ENCODE measurements at places on chromosomes 6 and 20.
A peak's percentile ranks its signal among the peaks of the same experiment; 100 is the strongest.

DNA sequence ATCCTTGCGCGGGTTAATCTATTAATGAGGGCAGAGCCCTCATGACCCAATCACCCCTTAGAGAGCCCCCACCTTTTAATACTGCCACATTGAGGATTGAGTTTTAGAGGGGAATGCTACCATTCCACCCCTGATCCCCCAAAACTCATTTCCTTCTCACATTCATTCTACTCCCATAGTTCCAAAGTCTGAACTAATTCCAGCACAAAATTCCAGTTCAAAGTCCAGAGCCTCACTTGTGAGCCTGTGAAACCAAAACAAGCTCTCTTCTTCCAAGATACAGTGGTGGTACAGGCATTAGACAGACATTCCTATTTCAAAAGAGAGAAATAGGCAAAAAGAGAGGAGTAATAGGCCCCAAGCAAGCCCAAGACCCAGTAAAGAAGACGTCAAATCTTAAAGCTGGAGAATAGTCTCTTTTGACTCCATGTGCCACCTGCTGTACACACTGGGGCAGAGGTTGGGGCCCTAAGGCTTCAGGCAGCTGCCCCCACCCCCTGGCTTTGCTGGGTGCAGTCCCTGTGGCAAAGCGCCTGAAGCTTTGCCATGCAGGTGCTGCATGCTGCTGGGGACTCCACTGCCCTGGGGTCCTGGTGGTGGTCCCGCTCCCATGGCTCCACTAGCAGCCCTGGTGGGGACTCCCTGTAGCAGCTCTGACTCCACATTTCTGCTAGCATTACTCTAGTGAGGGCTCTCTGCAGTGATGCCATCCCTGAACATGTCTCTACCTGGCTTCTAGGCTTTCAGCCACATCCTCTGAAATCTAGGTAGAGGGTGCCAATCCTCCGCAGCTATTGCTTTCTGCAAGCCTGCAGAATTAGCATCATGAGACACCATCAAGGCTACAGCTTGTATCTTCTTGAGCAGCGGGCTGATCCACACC is 41.3 kb downstream of the RSPH3 start:
- DNase-seq, result no peak

DNA sequence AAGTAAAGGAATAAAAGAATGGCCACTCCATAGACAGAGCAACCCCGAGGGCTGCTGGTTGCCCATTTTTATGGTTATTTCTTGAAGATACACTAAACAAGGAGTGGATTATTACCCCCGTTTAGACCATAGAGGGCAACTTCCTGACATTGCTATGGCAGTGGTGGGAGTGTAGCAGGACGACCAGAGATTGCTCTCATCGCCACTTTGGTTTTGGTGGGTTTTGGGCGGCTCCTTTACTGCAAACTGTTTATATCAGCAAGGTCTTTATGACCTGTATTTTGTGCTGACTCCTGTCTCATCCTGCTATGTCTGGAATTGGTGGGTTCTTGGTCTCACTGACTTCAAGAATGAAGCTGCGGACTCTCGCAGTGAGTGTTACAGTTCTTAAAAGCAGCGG is 78.7 kb downstream of the C6orf52 start:
- no peak for DNase-seq

DNA sequence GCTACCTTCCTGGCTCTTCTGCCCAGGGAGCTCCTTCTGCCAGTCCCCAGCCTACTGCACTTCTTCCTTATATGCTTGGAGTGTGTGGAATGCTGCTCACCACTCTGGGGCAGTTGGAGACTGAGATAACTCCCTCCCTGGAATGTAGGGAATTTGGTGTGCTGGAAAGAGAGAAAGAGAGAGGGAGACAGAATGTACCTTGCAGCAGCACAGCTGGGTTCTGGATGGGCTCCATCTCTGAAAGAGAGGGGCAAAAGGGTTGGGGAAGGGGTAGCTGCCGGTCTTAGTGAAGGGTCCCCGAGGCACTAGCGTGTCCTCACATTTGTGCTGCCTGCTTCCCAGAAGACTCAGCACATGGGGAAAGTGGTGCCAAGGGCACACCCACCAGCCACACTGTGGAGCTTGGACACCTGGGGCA is 40.2 kb upstream of the DDR1 start:
- DNase-seq, result no peak

DNA sequence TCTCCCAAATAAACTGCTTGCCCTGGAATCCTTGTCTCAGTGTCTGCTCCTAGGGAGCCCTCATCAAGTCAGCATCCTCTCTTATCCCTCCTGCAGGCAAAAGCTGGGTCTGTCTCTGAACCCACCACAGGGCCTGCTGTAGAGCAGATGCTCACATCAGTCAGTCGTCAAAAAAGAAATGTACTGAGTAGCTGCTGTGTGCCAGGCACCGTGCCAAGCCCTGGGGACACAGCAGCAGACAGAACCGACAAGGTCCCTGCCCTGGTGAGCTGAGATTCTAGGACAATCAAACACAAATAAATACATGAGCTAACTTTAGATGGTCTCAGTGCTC is 68.5 kb downstream of the EYA2 start:
- no peak for DNase-seq

DNA sequence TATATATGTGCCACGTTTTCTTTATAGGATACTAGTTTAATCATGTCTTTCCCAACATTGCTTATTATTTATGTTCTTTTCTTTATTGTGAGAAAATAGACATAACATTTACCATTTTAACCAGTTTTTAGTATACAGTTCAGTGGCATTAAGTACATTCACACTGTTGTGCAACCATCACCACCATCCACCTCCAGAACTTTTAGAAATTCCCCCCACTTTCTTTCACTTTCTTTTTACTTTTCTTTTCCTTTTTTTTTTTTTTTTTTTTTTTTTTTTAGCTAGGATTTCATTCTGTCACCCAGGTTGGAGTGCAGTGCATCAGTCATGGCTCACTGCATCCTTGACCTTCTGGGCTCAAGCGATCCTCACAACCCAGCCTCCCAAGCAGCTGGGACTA is 18.5 kb downstream of the RBCK1 start:
- no peak for DNase-seq

- DNase-seq, result no peak
These were observed 367.7 kb downstream of the CDH4 start for GRCh38 chr20:61619751-61620150.

GRCh38 chr6:3913958-3914337 is 64.8 kb downstream of the FAM50B start:
- no peak for DNase-seq

GRCh38 chr6:130964808-130965604 is 98.0 kb downstream of the EPB41L2 start:
- no peak for DNase-seq

GRCh38 chr6:3871939-3872338 is 22.8 kb downstream of the FAM50B start:
- no peak for DNase-seq

- no peak for DNase-seq
These were observed 10.6 kb upstream of the DLK2 start for GRCh38 chr6:43465948-43466347.

DNA sequence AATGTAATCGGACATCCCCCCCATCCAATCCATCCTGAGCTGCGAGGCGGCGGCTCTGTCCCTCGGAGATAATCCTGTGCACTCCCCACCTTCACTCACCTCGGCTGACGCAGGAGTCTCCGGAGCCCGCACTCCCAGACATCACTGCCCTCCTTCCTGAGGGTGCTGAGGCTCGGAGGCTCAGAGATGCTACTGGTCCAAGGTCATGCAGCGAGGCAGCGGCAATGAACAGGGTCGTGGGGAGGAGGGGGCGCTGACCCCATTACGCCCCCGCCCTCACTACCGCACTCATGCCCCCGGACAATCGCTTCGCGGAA is 485 bp downstream of the ADISSP start:
- peak; percentile 71 for DNase-seq

GRCh38 chr20:32918296-32918695 is 59.6 kb downstream of the EFCAB8 start:
- no peak for DNase-seq

DNA sequence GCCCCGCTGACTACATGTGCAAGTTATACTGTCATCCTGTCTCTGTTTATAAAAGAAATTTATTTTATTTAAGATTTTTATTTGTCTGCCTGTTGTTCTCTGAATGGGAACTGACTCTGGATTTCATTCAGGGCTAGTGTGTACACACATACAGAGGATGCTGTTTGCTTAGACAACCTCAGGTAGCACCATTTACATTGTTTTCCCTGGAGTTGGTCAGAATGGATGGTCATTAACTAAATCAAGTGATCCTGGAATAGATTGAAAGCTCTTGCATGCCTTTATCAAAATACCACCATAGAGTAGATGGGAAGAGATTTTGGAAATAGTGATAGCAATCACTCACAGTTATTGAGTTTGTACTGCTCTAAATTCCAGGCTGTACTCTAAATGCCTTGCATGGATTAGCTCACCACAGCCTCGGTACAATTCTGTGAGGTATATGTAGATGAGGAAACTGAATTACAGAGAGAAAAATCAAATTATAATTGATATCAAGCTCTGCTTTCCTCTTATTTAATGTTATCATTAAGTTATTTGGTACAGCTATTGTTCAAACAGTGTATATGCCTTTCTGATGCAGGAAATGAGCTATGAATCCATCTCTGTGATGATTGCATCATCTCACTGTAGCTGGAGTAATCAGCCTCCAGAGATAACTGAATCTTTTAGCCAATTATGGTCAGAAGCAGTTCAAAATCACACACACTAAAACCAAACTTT is 51.9 kb downstream of the RNF217 start:
- DNase-seq, result no peak

DNA sequence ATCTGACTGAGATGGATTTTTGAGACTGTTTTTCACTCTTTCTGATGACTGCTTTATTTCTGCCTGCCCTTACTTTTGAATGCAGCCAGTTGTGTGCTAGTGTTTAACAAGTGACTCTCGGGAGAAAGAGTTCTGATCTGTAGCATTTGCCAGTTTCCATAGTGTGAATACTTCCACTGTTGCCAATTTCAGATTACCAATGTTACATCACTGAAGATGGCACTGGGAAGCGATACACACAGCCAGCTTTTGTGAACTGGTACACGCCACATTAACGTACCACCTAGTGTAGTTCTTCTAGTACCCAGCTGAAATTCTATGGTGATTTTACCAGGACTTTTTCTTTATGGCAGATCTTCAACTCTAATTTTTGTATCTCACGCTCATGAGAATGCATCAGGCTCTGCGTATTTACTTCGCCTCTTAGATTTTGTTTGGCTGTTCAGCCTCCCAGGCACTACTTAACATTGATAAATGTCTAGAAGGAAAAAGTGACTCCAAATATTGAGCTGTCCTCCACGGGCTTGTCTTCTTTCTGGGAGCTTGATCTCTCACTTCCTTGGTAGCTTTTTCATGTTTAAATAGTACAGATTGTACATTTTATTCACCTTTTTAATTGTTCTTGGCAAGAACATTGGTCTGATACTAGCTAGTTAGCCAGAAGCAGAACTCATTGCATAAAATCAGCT is 521.6 kb upstream of the SOX4 start:
- no peak for DNase-seq

GRCh38 chr6:109010705-109011102 is 83.9 kb downstream of the SESN1 start:
- DNase-seq, result no peak

DNA sequence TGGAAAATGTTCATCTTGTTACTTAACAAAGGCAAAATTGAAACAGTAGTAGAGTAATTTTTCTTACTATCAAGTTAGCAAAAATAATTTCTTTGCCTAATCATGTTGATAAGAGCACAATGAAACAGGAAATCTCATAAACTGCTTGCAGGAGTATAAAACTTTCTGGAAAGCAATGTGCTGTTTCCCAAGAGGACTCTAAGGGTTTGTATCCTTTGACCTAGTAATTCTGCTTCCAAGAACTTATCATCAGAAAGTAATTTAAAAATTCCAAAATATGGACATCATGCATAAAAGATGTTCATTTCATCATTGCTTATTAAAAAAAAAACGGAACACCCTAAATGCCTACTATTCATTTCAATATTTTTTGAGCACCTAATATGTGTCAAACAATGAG is 46.1 kb upstream of the TNFAIP3 start:
- DNase-seq, result no peak

- no peak for DNase-seq
These were observed 182.8 kb downstream of the TBXT start for GRCh38 chr6:165984729-165985275.

- DNase-seq, result no peak
These were observed 69.6 kb upstream of the ZNF184 start for GRCh38 chr6:27542485-27542884.

DNA sequence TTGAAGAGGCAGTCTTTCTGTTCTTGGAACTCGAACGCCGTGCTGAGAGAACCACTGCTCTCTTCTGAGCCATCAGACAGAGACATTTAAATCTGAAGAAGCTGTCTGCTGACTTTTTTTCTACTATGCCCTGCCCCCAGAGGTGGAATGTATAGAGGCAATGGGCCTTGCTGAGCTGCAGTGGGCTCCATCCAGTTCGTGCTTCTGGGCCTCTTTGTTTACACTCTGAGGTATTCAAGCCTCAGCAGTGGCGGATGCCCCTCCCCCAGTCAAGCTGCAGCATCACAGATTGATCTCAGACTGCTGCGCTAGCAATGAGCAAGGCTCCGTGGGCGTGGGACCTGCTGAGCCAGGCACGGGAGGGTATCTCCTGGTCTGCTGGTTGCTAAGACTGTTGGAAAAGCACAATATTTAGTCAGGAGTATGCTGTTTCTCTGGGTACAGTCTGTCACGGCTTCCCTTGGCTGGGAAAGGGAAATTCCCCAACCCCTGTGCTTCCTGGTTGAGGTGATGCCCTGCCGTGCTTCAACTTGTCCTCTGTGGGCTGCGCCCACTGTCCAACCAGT is 526.8 kb downstream of the CD109 start:
- no peak for DNase-seq

DNA sequence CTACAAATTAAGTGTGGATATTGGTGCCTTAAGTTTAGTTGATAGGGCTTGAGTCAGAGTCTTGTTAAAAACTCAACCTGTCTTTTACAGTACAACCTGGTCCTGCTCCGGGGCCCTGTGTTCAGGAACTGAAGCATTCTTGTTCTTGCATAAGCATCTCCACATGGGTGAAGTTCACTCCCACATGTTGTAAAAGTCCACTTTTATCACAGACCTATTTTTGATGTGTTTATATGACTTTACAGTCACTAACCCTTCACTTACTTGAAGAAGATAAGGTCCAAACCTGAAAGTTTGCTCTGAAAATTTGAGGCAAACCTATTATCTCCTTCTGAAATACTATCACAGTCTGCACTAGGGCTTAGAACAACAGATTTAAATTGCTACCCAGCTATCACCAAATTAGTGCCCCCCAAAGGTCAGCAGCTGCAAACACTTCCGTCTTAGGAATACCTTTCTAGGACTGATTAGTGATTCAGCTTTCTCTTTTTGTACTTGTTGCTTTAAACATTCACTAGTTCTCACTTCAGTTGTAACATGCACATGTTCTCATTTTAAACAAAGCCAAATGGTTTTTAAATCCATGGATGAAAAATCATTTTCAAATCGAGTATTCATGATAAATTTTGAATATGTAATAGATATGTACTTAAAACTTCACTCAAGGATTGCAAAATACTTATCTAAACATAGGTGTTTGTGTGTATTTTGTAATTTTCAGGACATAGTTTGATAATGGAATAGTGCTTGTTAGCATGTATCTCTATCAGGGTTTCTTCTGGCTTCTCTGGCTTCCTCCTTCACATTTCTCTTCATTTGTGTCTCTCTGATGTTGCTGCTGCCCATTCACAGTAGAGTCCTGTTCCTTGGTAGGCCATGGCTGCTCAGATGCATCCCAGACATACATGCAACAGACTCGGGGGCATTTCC is 469.8 kb upstream of the SOX4 start:
- DNase-seq, result no peak

Data from tibial artery (tissue), 4 donors.